ENCODE measurements at places on chromosomes 13 and 19.
A peak's percentile ranks its signal among the peaks of the same experiment; 100 is the strongest.

DNA sequence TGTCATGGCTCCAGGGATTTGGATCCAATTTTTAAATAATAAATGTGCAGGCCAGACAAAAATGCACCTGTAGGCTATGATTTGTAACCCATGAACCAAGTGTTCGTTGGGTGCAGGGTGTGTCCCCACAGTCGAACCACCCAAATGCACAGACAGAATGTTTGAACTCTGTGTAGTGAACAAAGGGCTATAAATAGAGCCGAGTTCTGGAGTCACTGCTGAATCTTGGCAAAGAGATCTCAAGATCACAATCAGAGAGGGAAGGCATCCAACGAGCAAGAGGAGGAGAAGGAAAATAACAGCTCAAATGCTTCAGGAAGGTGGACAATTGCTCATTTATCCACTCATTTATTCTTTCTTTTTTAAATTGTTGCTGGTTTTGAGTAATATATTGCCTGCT, 547.9 kb downstream of the FGF9 start:
- no peak for DNase-seq

GRCh38 chr13:99812625-99813024, 158.9 kb downstream of the ZIC5 start:
- peak; percentile 71 for DNase-seq

- no peak for DNase-seq
Measured at GRCh38 chr19:17687857-17688784, at the start of gene UNC13A. TSS of gene UNC13A (minus strand) at chr19:17688354. CDS start at chr19:17688199, 155 bp downstream.

DNA sequence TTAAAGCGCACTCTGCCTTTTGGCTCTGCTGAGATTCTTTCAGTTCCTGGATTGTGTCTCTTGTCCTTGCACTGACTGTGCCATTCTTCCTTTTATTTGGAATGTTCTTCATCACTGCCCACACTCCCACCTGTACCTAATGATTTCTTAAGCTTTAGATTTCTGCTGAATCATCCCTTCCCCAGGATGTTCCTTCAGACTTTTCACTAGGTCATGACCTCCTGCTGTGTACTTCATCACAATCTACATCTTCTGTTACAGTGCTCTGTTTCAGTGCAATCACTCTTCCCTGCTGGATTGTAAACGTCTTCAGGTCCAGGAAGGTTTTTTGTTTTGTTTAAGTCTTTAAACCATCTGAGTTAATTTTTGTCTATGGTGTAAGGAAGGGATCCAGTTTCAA, 281.0 kb downstream of the ATP8A2 start:
- no peak for DNase-seq

DNA sequence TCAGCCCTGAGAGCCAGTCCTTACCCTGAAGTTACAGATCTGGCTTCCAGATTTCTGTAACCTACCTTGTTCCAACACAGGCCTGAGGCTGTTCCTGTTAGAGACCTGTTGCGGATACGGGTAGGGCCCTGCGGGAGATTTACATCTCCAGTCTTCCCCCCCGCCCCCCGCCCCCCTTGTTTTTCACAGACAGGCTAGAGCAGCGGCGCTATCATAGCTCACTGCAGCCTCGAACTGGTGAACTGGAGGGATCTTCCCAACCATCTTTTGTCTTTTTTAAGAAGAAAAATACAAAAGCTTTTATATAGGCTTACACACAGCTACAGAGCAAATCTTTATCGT, 10.6 kb upstream of the CEACAM21 start:
- no peak for DNase-seq

DNA sequence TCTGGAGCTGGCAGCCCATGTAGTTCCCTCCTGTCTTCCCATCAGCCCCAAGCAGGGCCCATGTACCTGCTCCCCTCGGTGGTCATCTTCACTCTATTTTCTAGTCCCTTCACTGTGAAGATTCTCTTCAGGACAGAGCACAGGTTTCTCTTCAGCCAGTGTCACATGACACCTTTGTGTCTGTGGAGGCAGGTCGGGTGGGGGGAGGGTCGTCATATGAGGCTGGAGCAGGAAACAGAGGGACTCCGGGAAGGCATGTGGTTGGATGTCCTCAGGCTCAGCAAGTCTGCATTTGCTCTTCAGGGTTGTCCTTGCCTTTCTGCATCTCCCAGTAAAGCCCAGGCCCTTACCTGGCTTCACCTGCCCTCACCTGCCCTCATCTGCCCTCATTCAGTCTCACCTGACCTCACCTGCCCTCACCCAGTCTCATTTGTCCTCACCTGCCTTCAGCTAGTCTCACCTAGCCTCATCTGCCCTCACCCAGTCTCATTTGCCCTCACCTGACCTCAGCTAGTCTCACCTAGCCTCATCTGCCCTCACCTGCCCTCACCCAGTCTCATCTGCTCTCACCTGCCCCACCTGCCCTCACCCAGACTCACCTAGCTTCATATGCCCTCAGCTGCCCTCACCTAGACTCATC, 120.3 kb downstream of the ZDHHC20 start:
- no peak for DNase-seq

DNA sequence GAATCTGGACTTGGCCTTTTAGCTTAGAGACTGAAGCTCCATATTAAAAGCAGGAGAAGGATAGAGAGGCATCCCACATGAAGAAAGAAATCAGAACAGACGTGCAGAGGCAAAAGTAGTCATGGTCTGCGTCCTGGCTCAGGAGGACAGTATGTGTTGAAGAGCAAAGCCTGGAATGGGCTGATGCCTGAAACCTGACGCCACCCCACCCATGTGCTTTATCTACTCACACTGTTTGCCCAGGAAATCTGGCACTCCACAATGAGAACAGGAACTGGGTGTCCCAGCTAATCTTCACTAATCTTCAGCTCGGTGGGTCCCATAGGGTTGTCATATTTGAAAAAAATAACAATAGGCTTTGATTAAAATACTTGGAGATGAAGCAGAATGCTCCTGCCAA, 549.0 kb upstream of the GPC6 start:
- no peak for DNase-seq
